ENCODE measurements at places on chromosomes 13 and 19. TPM values are rescaled to one million over a fixed set of nuclear protein-coding genes. Genes with fewer than 3 reads are reported as not detected.

GRCh38 chr19:40413291-40413845, at the start of gene PRX:
PRX (minus strand) TSS chr19:40413378; CDS start chr19:40407932, 5,446 bp downstream.
- no peaks in the 10 kb centered on the region for H3K27me3 ChIP-seq
- H3K4me3 ChIP-seq = no peak within 1 kb of the TSS
- H3K27ac ChIP-seq = no peak within 1 kb of the TSS
- H3K4me1 ChIP-seq = peaks cover 9% of the 10 kb centered on the region
- H3K36me3 ChIP-seq = no peaks in the 10 kb centered on the region
- no peak for DNase-seq

DNA sequence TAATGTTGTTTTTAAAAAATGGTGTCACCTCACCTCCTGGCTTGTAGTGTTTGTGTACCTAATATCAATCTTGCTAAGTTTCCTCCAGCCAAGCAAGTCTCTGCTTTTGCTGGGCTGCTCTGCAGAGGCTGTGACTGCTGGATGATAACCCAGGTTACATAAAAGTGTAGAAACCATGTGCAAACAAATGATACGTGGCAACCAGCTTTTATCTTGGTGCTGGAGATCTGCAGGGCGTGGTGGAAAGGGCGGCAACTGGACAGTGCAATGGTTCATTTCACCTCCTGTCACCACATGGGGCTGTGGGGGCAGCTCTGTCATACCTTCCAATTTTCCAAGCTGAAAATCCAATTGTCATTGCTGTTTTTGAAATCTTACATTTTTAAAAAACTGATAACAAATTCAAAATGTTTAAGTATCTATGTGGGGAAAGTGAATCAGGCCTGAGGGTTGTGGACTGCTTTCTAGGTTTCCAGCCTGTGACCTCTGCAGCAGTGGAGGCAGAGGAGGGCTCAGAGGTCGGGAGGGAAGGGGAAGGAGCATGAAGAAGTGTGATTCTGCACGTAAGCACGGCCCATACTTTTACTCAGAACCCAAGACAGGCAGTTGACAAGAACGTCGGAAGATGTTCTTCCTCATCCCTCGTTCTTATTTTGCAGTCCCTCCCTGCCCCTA, 9.7 kb downstream of the GPR42 start:
- H3K4me1 ChIP-seq = peaks cover 3% of the 10 kb centered on the region
- H3K36me3 ChIP-seq = peaks cover 2% of the 10 kb centered on the region
- H3K27me3 ChIP-seq = peaks cover 13% of the 10 kb centered on the region
- DNase-seq = no peak

PVR gene
- 9.8 TPM for total RNA-seq

SLC1A5 gene
- 139 TPM for total RNA-seq

CCNA1 gene
- 0.59 TPM for total RNA-seq

ZNF582 gene
- 1.1 TPM for total RNA-seq

DNA sequence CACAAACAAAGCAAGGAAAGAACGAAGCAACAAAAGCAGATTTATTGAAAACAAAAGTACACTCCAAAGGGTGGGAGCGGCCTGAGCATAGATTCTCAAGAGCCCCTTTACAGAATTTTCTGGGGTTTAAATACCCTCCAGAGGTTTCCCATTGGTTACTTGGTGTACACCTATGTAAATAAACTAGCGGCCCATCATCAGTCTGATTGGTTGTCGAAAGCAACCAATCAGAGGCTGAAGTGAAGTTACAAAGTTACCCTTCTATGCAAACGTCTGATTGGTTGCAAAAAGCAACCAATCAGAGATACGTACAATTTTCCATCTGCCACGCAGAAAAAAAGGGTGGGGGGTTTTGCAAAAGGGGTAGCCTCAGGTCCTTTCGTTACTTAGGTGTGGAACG, 96.3 kb upstream of the UBAC2 start:
- peaks cover 3% of the 10 kb centered on the region for H3K4me1 ChIP-seq
- H3K4me3 ChIP-seq = no peak overlapping the region
- H3K27ac ChIP-seq = no peak overlapping the region
- DNase-seq = no peak
- no peaks in the 10 kb centered on the region for H3K27me3 ChIP-seq

DNA sequence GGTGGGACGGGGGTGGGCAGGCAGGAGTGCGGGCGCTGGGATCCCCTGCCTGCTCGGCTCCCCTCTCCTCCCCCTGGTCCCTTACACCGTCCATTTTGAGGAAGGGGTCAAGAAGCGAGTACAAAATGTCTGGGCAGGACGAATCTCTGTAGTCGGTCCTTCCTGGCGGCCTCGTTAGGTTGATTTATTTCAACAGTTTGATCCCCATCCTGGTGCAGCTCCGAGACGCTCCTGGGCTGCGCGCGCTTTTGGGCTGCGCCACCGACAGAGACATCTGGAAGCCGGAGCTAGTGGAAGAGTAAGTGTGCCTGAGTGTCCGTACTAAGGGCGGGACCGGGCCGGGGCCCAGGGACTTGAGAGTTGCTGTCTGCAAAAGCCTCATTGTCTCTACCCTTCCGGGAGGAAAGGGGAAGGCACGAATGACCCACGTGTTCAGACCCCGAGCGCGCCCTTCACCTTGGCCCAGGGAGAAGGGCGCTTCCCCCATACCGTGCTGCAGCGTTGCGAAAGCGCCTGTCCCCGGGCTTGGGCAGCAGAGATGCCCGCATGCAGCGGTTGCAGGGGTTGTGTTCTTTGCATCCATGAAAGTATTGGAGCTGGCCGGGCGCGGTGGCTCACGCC, 1.8 kb downstream of the ZNF114 start:
- peaks cover 14% of the 10 kb centered on the region for H3K4me1 ChIP-seq
- H3K27ac ChIP-seq = no peak overlapping the region
- H3K4me3 ChIP-seq = peak overlapping the region; percentile 81
- DNase-seq = peak; percentile 23

DNA sequence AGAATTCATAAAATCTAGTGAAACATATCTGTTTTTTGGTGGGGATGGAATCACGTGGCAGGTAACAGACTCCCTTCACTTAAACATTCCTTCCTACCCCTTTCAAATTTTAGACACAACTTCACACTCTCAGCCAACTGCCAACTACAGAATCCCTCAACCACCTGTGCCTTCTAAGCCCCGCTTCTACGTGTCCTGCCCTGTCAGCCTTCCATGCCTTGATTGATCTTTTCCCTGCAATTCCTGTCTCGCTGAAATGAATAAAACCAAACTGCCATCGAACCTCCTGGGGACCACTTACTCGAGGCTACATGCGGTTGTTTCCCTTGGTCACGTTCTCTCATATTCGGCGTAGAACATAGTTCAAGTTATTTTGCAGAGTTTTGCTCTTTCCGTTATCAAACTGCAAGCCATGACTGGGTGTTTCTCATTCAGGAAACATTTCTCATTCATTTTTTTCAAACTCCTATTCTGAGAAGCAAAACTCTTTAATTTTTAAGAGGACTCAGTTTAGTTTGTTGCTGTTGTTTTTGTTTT, 1.1 kb downstream of the ZNF625 start:
- no peak for DNase-seq
- H3K27me3 ChIP-seq = peaks cover 2% of the 10 kb centered on the region
- H3K27ac ChIP-seq = no peak overlapping the region
- peak overlapping the region; percentile 86 for H3K4me3 ChIP-seq
- peaks cover 13% of the 10 kb centered on the region for H3K4me1 ChIP-seq

- H3K4me1 ChIP-seq = peaks cover 84% of the 10 kb centered on the region
- peak overlapping the region; percentile 73 for H3K27ac ChIP-seq
Measured at GRCh38 chr13:40629678-40630384, 36.6 kb downstream of the FOXO1 start.

DNA sequence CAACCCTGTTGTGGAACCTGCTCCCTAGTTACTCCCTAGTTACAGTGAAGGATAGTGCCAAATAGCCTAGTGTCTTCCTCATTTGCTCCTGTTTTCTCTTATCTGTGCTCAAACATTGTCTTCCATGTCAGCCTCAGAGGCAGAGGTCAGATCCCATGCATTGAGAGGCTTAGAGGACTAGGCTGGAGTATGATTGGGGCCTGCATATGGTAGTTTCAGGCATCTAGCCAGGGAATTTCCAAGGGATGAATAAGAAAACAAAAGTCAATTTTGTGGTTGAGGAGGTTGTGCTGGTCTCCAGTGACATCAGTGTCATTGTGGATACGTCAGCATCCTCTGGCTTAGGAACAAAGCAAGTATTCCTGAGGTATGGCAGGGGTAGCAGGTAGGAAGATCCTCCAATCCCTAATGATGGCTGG, 9.4 kb downstream of the ZNF546 start:
- peaks cover 6% of the 10 kb centered on the region for H3K4me1 ChIP-seq
- no peak for DNase-seq

NALCN gene
- total RNA-seq = not detected

DHDH gene
- total RNA-seq = 4.2 TPM

GRCh38 chr13:34335014-34336007, 517.4 kb downstream of the RFC3 start:
- H3K36me3 ChIP-seq = no peaks in the 10 kb centered on the region
- no peak overlapping the region for H3K4me3 ChIP-seq

KCNC3 gene
- total RNA-seq = 2.4 TPM

- peak overlapping the region; percentile 93 for H3K4me3 ChIP-seq
- H3K36me3 ChIP-seq = peaks cover 75% of the 10 kb centered on the region
- H3K4me1 ChIP-seq = peaks cover 20% of the 10 kb centered on the region
- peaks cover 5% of the 10 kb centered on the region for H3K27me3 ChIP-seq
- peak overlapping the region; percentile 82 for H3K27ac ChIP-seq
- no peak for DNase-seq
Measured at GRCh38 chr19:57192077-57192420, 749 bp downstream of the ZNF264 start.

FAM32A gene
- total RNA-seq = 41.9 TPM

GRCh38 chr13:67231289-67232000, 1.3 kb upstream of the PCDH9 start:
- peaks cover 7% of the 10 kb centered on the region for H3K4me1 ChIP-seq
- no peak overlapping the region for H3K27ac ChIP-seq
- no peak for DNase-seq
- H3K27me3 ChIP-seq = peaks cover 27% of the 10 kb centered on the region
- no peaks in the 10 kb centered on the region for H3K36me3 ChIP-seq

- H3K27me3 ChIP-seq = no peaks in the 10 kb centered on the region
- no peaks in the 10 kb centered on the region for H3K36me3 ChIP-seq
- H3K27ac ChIP-seq = no peak overlapping the region
- H3K4me3 ChIP-seq = no peak overlapping the region
- DNase-seq = no peak
Measured at GRCh38 chr13:66138172-66138811, 1091.8 kb downstream of the PCDH9 start.

- no peaks in the 10 kb centered on the region for H3K4me1 ChIP-seq
- no peaks in the 10 kb centered on the region for H3K27me3 ChIP-seq
- no peaks in the 10 kb centered on the region for H3K36me3 ChIP-seq
- peak; percentile 70 for DNase-seq
Measured at GRCh38 chr13:99796175-99796819, 175.3 kb downstream of the ZIC5 start.

- H3K4me3 ChIP-seq = no peak overlapping the region
- peaks cover 6% of the 10 kb centered on the region for H3K4me1 ChIP-seq
Measured at GRCh38 chr13:41554626-41555386, 97.5 kb downstream of the RGCC start.

- no peaks in the 10 kb centered on the region for H3K36me3 ChIP-seq
- peak; percentile 32 for DNase-seq
- peaks cover 15% of the 10 kb centered on the region for H3K4me1 ChIP-seq
- no peak overlapping the region for H3K4me3 ChIP-seq
- H3K27ac ChIP-seq = no peak overlapping the region
- H3K27me3 ChIP-seq = peaks cover 15% of the 10 kb centered on the region
Measured at GRCh38 chr19:14786421-14786851, 8.1 kb upstream of the ADGRE2 start.

GRCh38 chr13:49498206-49498605, 2.5 kb downstream of the PHF11 start:
- peaks cover 54% of the 10 kb centered on the region for H3K36me3 ChIP-seq
- H3K27me3 ChIP-seq = no peaks in the 10 kb centered on the region
- peak overlapping the region; percentile 41 for H3K4me3 ChIP-seq
- H3K4me1 ChIP-seq = peaks cover 57% of the 10 kb centered on the region
- H3K27ac ChIP-seq = peak overlapping the region; percentile 96
- no peak for DNase-seq

All from activated naive CD4-positive, alpha-beta T cell treated with anti-CD3 and anti-CD28 coated beads for 36 hours (primary cell).